ENCODE measurements at places on chromosomes 13 and 19.
A peak's percentile ranks its signal among the peaks of the same experiment; 100 is the strongest.

DNA sequence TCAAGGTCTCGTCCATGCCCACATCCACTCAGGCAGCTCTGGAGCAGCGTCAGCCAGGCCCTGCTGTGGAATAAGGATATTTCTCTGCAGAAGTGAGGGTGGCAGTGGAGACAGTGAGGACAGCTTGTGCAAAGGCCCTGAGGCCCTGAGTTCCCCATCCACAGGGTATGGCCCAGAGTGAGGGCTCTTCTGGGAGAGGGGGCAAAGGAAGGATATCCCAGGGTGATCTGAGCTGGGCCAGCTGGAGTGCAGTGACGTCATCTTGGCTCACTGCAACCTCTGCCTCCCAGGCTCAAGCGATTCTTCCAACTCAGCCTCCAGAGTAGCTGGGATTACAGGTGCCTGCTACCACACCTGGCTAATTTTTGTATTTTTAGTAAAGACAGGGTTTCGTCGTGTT lies 11.5 kb downstream of the MARK4 start:
- no peak for DNase-seq

DNA sequence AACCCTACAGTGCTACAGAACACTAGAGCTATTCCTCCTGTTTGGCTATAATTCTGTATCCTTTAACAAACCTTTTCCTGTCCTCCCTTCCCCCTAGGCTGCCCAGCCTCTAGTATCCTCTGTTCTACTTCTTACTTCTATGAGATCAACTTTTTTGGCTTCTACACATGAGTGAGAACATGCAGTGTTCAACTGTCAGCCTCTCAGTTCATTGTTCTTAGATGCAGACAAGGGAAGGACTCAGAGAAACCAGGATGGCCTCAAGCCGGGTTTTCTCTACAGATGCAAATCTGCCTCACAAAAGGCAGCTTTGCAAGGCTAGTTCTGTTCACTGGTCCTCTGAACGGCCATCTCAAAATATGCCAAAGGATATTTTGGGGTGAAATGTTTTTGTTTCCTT lies 18.4 kb downstream of the AMER2 start:
- peak; percentile 70 for DNase-seq

DNA sequence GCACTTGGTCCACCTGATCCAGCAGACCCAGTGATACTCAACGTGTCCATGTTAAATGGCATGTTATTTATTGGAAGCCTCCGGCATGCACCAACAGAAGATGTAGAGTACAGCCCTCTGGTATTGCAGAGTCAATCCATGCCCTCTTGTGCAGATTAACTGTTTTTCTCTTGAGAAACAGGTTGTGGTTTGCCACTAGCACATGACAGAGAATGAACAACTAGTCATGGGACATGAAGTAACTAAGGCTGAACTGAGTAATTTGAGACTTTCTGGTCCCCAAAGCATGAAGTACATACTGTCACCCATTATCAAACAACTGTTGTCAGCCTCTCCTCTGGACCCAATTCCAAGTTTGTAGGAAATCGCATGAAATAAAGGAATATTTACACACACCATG lies 3.2 kb downstream of the ZNF562 start:
- no peak for DNase-seq

DNA sequence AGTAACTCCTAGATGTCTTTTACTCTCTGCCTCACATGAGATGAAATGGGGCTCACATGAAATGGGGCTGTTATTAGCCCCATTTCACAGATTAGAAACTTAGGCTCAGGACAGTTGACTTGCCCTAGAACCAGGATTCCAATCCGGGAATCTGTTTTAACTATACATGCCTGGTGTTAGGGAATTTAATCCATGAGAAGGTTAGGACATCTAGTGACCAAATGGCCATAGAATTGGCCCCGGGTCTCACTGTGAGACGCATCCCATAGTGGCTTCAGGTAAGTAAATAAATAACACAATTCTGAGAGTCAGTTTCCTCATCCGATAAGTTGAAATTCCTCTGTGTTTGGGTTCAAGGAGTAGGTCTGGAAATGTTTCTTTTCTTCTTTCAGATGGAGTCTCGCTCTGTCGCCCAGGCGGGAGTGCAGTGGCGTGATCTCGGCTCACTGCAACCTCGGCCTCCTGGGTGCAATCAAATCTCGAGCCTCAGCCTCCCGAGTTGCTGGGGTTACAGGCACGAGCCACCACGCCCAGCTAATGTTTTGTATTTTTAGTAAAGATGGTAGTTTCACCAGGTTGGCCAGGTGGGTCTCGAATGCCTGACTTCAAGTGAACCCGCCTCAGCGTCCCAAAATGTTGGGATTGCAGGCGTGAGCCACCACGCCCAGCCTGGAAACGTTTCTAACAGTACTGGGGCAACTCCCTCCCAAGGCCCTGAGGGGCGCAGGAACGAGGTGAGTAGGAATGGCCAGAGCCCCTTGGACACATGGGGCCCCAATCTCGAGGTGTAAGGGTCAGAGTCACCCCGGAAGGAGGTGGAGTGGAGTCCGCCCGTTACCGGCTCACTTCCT lies 1.2 kb upstream of the ZNF574 start:
- DNase-seq: no peak

- no peak for DNase-seq
Observed at GRCh38 chr19:35260694-35261304, 8.0 kb upstream of the USF2 start.

GRCh38 chr13:96797136-96797535 lies 197.1 kb downstream of the OXGR1 start:
- DNase-seq: no peak

- no peak for DNase-seq
Observed at GRCh38 chr13:111659842-111660241, 339.4 kb downstream of the TEX29 start.

DNA sequence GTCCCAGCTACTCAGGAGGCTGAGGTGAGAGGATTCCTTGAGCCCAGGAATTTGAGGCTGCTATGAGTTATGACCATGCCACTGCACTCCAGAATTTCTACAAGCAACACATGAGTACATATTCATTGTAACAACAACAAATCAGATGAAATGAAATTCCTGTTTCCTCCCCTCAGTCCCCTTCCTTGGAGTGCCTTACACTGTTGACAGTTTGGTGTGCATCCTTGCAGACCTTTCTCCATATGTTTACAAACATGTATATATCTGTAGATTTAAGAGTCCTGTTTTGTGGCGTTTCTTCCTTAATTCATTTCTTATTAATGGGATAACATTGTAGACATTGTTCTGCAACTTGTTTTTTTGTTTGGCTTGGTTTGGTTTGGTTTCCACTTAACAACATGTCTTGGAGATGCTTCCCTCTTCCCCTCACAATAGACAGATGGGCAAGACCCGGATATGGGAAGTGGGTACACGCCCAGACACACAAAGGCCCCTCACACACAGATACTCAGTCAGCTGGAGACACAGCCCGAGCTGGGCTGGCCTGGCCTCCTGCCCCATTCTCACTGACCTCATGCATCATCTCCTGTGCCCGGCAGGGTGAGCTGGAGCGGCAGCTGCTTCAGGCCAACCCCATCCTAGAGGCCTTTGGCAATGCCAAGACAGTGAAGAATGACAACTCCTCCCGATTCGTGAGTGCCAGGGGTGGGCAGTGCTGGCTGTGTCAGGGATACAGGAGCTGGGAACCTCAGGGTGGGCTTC lies 21.7 kb downstream of the MYH14 start:
- peak; percentile 49 for DNase-seq

GRCh38 chr13:113122550-113123225 lies at the start of gene F10:
F10 (plus strand) TSS chr13:113122799; CDS start chr13:113122856, 57 bp downstream.
- DNase-seq: no peak

DNA sequence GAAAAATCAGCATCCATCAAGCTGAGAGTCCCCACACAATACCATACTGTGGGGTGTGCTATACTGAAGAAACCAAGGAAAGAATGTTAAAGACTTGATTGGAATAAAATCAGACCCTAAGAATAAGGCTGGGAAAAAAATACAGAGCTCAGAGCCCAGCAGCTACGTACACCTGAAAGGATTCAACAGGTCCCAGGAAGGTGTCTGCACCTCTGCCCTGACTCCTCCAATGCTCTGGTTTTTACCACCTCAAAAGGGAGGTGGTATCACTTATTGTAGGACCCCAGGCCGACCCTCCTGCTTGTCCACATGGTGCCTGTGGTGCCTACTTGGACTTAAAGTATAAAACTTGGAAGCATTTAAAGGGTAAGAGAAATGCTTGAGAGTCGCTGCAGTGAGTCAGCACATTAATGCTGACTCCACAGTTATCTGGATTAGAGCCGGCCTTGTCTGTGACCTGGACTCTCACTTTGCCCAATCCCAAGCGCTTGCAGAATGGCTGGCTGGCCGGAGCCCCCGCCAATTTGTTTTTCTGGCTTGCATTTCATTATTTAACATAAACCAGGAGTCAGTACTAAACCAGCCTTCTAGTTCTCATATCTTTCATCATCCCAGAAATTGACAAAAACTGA lies 110.1 kb downstream of the FGF14 start:
- no peak for DNase-seq

- no peak for DNase-seq
Observed at GRCh38 chr19:3964256-3965194, 6.4 kb downstream of the DAPK3 start.

GRCh38 chr13:71876648-71877255 lies 9.7 kb upstream of the DACH1 start:
- no peak for DNase-seq
